ENCODE measurements at places on chromosomes 1 and 21.
A peak's percentile ranks its signal among the peaks of the same experiment; 100 is the strongest.

- no peak for DNase-seq
These were observed 40.2 kb downstream of the HSPG2 start for GRCh38 chr1:21896652-21897532.

GRCh38 chr21:31310750-31311149, 33.3 kb downstream of the TIAM1 start:
- DNase-seq = no peak

GRCh38 chr1:84246213-84246612, 55.3 kb upstream of the SAMD13 start:
- DNase-seq = no peak

- no peak for DNase-seq
These were observed 42.1 kb downstream of the YARS1 start for GRCh38 chr1:32774950-32775634.

DNA sequence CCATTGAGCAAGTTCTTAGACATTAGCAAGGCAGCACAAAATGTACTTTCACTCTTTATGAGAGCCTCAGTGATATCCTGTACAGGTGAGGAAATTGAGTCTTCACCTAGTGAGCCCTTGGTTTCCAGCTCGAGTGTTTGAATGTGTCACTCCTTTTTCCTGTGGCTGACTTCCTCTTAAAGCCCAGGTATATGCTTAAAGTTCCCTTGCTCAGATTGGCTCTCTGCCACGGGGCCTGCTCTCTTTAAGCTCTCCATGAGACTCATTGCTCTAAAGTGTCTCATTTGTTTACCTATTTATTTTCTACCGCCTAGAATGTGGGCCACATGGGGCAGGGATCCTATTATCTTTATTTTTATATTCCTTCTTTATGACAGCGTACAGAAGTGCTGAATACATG, 324.9 kb downstream of the SIPA1L2 start:
- DNase-seq = no peak

- no peak for DNase-seq
These were observed 22.4 kb upstream of the EPS15 start for GRCh38 chr1:51541313-51542050.

DNA sequence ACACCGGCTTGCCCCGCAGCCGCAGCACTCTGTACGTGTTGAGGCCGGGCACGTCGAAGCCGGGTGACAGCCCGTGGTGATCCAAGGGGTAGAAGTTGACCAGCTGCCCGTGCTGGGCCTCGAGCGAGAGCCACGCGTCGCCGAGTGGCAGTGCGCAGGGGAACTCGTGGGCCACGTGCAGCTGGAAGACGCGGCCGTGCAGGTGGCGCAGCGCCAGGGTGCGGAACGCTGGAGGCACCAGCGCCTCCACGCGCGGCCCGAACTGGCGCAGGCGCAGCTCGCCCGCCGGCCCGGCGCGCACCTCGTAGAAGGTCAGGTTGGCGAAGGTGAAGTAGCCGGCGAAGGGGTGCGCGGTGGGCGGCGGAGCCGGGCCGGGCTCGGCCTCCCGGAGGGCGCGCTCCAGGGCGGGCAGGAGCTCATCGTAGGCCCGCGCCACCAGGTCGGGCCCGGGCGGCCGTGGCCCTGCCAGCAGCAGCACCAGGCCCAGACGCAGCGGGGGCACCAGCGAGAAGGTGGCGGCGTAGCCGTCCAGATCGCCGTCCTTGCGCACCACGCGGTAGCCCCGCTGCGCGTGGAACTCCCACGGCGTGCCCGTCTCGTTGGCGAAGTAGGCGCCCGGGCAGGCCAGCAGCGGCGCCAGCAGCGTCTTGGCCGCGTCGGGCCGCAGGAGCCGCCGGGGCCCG, 19.5 kb downstream of the LACTBL1 start:
- DNase-seq = no peak

- no peak for DNase-seq
These were observed 3.9 kb downstream of the TMEM125 start for GRCh38 chr1:43273708-43274107.

- no peak for DNase-seq
These were observed 14.9 kb downstream of the APCS start for GRCh38 chr1:159602501-159602999.

DNA sequence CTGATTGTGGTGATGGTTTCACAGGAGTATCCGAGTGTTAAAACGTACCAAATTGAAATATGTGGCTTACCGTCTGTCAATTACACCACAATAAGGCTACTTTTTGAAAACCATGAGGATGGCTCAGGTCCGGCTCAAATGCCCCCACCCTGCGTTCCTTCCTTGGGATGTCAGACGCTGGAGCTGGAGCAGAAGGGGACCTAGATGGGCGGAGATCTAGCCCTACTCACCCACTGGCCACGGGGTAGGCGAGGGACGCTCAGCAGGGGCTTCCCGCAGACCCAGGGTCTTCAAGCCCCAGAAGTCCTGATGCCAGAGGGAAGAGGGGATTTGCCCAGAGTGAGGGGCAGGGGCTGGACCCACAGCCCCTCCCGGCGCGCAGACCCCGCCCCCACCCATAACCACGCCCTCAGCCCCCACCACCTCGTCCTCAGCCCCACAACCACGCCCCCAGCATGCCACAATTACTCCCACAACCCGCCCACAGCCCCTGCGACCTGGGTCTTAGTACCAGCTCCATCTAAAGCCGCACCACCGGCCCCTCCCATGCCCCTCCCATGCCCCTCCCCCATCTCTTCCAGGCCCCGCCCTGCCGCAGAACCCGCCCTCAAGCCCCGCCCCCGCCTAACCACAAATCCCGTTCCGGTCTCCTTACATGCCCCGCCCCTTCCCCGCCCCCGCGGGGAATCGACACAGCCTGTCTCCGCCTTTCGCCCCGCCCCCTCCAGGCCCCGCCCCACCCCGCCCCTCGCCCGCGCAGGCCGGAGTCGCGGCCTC, at the start of gene LRRC3:
Gene LRRC3 (plus strand): TSS at position 764 of the 777 bp plus-strand sequence. CDS start 1,135 bp downstream, outside the sequence.
- DNase-seq = peak; percentile 80

- DNase-seq = no peak
These were observed 29.2 kb downstream of the UAP1 start for GRCh38 chr1:162590686-162591085.

- DNase-seq = no peak
These were observed 28.2 kb downstream of the CD34 start for GRCh38 chr1:207882692-207883091.

DNA sequence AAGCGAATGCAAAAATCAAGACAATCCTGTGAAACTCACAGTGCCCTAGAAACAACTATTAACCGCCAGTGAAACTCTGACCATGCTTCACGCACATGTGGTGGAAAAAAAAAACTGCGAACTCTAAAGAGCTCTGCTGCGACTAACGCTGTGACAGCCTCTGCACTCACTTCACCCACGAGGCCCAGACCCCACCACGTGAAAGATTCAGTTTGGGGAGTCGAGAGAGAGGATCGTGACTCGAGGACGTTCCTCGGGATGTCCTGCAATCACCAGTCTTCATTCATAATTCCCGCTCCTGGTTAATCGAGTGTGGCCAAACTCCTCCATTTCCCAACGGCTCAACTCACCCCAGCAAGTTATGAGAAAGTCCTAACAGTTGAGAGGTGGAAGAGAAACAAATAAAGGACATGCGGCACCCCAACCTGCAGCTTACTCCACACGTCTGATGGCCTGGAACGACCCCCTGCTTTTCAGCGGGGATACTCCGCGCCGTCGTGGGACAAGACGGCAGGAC, 1.1 kb downstream of the SERBP1 start:
- DNase-seq = peak; percentile 44

GRCh38 chr1:26044971-26045721, 772 bp downstream of the SLC30A2 start:
- DNase-seq = no peak

- DNase-seq = no peak
These were observed 58.4 kb upstream of the IGSF21 start for GRCh38 chr1:18049228-18049627.

DNA sequence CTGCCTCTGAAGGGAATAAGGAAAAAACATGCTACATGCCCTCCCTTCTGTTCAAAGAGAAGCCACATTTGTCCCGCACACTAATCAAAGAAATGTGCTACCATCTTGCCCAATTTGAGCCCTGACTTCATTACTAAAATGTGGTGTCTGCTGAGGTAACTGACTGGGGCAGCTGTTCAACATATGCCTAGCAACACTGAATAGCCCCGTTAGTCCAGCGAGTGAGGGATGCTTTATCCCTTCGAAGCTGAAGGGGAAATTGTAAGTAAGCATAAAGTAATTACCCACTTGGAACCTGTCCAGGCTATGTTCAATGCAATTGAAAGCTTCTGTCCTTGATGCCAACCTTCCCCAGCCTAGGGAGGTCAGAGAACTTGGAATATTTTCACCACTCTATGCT, 310.6 kb downstream of the SEC16B start:
- DNase-seq = no peak

DNA sequence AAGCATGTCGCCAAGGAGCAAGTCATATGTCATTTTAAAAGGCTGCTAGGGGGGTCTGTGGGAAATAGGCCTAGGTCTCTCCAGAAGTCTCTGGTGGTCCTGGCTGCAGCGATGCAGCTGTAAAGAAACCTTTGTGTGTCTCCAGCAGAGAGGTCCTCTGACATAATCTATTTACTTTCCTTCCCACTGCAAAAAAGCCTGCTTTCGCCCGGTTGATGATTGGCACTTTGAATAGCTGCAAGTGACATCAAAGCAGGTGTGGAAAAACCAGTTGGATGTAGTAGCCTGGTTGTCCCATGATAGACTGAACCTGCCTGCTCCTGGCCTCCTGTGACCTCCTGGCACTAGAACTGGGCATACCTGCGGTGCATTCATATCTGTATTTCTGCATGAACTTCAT, 13.8 kb downstream of the RASSF5 start:
- no peak for DNase-seq

GRCh38 chr1:114902343-114902742, 47.7 kb downstream of the SYCP1 start:
- DNase-seq = no peak

DNA sequence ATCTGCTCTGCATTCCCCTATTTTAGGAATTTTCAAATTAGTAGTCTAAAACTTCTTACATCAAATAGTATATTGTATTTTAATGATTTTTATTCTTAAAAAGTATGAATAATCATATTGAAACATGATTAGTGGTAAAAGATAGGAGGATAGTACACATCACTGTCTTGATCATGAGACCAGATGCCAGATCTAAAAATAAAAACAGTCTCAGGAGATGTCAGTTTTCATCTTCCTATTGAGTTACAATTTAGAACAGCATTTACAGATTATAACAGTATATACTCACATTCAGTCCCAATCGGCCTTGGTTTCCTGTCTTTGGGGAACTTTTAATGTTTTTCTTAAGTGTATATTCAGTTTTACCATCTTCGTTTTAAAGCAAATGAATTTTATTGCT, 95.9 kb downstream of the USP25 start:
- no peak for DNase-seq

DNA sequence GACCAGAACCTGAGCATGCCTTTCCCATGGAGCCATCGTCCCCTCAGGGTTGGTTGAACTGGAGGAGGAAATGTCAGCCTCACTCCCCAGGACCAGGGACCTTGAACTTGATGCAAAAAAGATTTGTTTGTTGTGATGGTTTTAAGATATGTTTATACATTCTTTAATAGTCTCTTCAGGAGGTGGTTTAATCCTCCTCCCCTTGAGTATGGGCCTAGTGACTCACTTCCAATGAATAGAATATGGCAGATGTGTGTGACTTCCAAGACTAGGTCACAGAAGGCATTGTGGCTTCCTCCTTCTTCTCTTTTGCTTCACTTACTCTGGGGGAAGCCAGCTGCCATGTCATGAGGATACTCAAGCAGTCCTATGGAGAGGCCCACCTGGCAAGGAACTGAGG, 81.7 kb upstream of the WNT4 start:
- DNase-seq = no peak

DNA sequence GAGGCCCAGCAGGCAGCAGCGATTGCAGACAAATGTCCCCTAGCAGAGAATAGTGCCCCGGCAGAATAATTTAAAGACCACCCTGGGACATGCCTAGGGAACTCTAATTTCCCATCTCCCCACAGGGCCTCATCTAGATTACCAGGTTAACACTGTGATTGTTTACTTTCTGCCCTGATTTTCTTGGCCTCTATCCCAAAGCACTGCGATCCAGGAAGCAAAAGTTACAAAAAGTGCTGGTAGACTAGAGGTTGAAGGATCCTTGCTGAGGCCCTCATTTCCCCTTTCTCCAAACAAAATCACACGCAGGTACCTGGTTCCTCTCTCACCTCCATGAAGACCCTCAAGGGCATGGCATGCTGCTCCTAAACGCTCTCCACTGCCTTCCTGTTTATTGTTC, 229.7 kb downstream of the C1orf94 start:
- no peak for DNase-seq

GRCh38 chr1:220879509-220880361, 492 bp downstream of the HLX start:
- DNase-seq = no peak

Data from activated CD4-positive, CD25-positive, alpha-beta regulatory T cell treated with anti-CD3 and anti-CD28 coated beads, Interleukin-2, amount 50 U/mL, for 72 hours (primary cell).